ENCODE measurements at places on chromosomes 13 and 19.

GRCh38 chr13:65387743-65388347 lies 1842.3 kb downstream of the PCDH9 start:
- no peak for DNase-seq

- DNase-seq, result no peak
Measured at GRCh38 chr13:114108894-114109293, 23.5 kb downstream of the RASA3 start.

- peak; percentile 27 for DNase-seq
Measured at GRCh38 chr13:45851171-45851921, at the start of gene SIAH3. SIAH3 (minus strand) TSS chr13:45851753; CDS start chr13:45851629, 124 bp downstream.

DNA sequence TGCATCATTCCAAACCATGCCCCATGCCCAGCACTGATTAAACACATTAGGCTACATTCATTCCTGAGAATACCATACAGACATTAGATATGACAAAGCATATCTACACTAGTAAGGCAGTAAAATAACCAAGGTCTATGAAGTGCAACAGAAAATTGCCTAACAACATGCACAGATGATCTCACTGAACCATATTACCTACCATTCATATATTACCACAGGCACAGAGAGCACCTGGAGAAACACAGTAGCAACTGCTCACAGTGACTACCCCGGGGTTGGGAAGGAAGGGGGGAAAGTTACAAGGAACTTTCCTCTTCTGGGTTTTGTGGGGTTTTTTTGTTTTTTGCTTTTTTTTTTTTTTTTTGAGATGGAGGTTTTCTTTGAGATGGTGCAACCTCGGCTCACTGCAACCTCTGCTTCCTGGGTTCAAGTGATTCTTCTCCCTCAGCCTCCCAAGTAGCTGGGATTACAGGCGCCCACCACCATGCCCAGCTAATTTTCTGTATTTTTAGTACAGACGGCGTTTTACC lies 669.6 kb downstream of the UQCRFS1 start:
- DNase-seq, result no peak

GRCh38 chr19:18656337-18657086 lies 19.7 kb downstream of the KLHL26 start:
- no peak for DNase-seq

GRCh38 chr13:47798906-47799305 lies 202.2 kb downstream of the SUCLA2 start:
- no peak for DNase-seq

GRCh38 chr13:82062772-82063171 lies 1721.8 kb upstream of the SPRY2 start:
- no peak for DNase-seq

DNA sequence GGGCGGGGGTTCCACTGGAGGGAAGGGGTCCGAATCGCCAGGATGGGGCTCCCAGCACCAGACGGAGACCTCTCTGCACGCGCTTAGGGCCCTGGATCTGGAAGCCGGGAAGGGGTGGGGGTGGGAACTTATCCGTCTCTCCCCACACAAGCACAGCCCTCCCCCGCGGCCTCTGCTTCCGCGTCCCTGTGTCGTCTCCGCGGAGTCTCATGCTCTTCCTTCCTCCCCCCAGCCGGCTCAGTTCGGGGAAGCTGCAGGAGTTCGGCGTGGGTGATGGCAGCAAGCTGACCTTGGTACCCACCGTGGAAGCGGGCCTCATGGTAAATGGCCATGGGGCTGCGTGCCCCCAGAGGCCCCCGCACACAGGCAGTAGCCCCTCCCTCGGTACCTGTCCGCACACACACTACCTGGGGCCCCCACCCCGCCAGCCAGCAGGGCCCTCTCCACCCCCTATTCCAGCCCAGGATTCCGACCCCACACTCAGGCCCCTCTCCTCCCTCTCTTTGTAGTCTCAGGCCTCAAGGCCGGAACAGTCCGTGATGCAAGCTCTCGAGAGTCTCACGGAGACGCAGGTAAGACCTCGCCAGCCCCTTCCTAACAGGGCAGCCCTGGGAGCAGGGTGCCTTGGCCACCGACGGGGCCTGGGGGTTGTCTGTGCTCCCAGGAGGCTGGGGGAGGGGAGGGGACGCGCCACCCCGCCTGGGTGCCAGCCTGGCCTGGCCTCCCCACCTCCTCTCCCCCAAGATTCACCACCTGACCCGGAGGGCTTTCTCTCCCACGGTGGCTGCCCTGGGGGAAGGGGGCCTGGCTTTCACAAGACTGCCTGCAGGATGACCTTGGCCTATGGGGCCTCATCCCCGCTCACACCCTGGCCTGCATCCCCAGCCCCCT lies 3.2 kb downstream of the MIDN start:
- peak; percentile 65 for DNase-seq

- DNase-seq, result no peak
Measured at GRCh38 chr13:75115171-75115570, 366.8 kb downstream of the TBC1D4 start.

GRCh38 chr13:50467156-50468110 lies 376.1 kb downstream of the DLEU7 start:
- DNase-seq, result no peak

GRCh38 chr19:55695511-55696290 lies 20.7 kb downstream of the EPN1 start:
- DNase-seq, result no peak

DNA sequence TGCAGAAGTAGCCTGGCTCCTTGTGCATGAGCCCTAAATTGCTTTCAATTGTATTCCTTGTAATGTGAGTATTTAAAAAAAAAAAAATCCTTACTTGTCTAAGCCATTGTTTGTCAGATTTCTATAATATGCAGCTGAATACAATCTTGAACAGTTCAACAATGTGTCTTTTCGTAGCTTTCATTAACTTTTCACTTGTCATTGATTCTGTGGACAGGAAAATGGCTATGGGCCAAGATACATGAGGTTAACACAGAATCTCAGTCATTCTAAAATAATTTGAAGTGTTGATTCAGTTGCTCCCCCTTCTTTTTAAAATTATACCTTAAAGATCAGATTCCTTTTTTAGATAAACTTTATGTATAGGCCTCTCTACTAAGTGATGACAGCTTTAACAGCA lies 395.8 kb upstream of the KLF12 start:
- no peak for DNase-seq

- no peak for DNase-seq
Measured at GRCh38 chr13:20043207-20043925, 84.8 kb downstream of the ZMYM2 start.

- DNase-seq, result no peak
Measured at GRCh38 chr19:32091241-32091640, 254.2 kb upstream of the ZNF507 start.

DNA sequence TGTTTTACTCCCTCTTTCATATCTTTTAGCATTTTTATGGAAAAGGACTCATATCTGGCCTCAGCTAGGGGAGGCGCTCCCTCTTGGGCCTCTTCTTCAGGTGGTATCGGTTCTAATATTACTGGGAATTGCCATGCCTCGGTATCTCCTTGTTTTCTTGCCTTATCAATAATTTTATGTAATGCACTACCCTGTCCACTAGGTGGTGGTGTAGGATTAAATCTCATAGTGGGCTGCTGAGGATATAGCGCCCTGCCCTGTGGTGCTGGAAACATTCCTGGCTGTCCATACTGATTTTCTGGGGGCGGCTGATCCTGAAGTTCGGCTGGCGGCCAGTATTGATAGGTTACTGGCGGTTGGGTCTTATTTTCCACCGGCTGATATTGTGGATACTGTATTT lies 35.8 kb downstream of the ZNF420 start:
- no peak for DNase-seq

- DNase-seq, result no peak
Measured at GRCh38 chr19:6671960-6672359, 2.0 kb upstream of the TNFSF14 start.

GRCh38 chr13:21674490-21675009 lies 3.7 kb downstream of the FGF9 start:
- no peak for DNase-seq

DNA sequence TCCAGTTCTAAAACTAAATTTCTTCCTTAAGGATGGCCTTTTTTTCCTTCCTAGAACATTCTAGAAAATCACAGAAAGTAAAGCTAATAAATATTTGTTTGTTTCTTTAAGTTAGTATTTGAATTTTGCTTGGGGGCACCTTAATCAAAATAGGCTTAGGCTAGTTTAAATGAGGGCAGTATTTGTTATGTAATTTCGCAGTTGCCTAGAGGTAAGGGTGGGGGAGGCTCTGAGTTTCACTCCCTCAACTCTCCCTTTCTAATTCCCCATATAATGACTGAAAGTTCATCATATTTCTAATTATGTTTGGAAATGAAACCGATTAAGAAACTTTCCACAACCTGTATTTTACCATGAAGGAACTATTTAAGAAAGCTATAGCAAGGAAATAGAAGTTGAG lies 40.6 kb downstream of the PCDH17 start:
- DNase-seq, result no peak

GRCh38 chr19:34779652-34780051 lies 6.6 kb upstream of the ZNF599 start:
- DNase-seq, result no peak

- DNase-seq, result no peak
Measured at GRCh38 chr19:647566-648284, 8.0 kb downstream of the FGF22 start.

GRCh38 chr13:22960827-22961226 lies 220.0 kb upstream of the SGCG start:
- no peak for DNase-seq

- peak; percentile 86 for DNase-seq
Measured at GRCh38 chr19:47231215-47232054, 436 bp upstream of the BBC3 start.

DNA sequence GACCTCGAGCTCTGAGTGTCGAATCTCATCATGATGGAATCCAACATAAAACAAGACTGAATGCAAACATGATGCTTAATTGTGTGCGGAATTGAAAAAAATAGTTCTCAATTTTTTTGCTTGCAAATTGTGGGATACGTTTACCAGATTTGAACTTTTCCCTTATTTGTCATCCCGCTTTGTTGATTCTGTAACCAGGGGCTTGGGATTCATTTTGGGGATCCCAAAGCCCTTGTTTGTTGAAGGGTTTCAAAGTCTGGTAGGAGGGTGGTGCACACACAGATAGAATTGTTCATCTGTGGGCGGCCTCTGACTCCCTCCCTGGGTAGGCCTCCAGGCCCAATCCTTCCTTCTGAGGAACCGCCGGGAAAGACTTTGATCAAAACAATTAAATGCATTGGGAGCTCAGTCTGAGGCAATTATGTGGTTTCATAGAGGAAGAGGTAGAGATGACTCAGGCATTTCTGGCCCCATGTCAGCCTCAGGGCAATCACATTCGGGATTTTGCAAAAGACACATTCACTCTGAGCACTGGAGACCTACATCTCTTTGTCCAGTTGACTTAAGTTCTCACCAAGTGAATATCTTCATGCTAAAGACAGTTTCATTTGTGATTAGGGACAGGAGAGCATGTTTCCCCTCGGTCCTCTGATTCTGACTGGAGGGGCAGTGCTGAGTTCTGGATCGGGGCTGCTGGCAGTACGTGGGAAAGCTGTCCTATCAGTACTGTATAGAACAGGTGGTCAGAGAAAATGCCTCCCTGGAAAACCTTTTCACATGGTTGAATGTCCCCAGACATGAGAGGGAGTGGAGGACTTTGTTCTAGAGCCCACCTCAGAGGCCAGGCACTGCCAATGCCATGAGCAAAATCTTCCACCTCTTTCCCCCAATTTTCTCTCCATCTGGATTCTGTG lies 27.8 kb upstream of the IGFL4 start:
- no peak for DNase-seq

DNA sequence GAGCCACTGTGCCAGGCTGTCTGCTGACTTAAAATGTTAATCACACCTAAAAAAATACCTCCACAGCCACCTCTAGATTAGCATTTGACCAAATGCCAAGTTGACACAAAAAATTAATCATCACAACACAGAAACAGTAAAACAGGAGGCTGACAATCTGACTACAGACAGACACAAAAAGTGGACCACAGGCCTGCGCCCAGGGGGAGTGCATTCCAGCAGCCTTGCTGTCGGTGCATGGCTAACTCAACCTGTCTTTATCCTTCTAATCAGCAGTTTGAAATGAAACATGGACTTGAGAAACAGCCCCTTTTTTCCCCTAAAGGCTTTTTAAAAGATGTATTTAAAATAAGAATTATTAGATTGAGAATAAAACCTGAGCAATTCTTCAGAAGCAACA lies 34.0 kb downstream of the RASL11A start:
- no peak for DNase-seq
